ENCODE measurements at places on chromosomes 5 and 9.

- no peak for DNase-seq
Measured at GRCh38 chr9:114757984-114758383, 47.9 kb downstream of the TNFSF15 start.

- DNase-seq = no peak
Measured at GRCh38 chr9:73838871-73839270, 658.3 kb upstream of the RORB start.

GRCh38 chr9:132365986-132366385, 11.2 kb upstream of the SETX start:
- DNase-seq = no peak

GRCh38 chr5:140700177-140701144, at the start of gene ZMAT2:
Gene ZMAT2, plus strand, starts transcription at chr5:140700447. Its CDS starts 14 bp downstream, at chr5:140700461.
- peak; percentile 82 for DNase-seq

DNA sequence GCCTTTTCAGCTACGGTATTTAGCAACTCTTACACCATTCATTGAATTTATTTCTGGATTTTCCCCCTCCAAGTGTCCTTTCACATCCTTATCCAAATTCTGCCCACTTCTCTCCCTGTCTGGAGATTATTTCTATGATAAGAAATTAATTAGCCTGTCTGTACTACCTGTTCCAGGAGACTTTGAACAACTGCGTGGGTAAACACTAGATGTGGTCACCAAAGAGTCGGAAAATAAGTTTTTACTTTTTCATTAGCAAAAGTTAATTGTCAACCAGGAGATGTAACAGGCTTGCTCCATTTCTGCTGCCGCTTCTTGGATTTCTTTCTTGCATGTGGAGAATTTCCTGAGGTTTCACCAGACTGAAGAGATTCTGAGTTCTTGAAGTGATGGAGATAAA, 14.0 kb downstream of the SLC1A1 start:
- no peak for DNase-seq

GRCh38 chr5:143197260-143197656, 206.2 kb downstream of the NR3C1 start:
- DNase-seq = no peak

- no peak for DNase-seq
Measured at GRCh38 chr5:1193591-1193985, 7.8 kb upstream of the SLC6A19 start.

All from mesothelial cell of epicardium (in vitro differentiated cells).